Activated CD8-positive, alpha-beta T cell treated with anti-CD3 and anti-CD28 coated beads for 36 hours (primary cell): ENCODE measurements at places on chromosomes 12 and 14.

DNA sequence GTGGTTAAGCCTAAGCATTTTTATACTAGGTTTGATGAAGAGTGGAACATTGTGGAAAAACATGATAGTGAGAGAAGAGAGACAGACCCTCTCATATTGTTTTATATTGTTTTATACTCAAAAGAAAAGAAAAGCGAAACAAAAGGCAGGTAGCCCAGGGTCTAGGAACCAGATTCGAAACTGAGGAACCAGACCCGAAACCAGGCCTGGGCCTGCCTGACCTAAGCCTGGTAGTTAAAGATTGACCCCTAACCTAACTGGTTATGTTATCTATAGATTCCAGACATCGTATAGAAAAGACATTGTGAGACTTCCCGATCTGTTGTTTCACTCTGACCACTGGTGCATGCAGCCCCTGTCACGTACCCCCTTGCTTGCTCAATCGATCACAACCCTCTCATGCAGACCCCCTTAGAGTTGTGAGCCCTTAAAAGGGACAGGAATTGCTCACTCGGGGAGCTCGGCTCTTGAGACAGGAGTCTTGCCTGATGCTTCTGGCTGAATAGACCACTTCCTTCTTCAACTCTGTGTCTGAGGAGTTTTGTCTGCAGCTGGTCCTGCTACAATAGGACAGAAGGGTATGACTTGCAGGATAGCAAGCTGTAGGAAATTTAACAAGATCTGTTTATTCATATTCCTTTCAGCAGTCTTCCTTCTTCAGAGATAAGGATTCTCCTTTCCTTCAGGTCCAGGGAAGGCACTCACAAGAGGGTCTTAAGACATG lies 147.1 kb upstream of the PLEKHA5 start:
- DNase-seq, result no peak
- H3K36me3 ChIP-seq, result no peaks in the 10 kb centered on the region
- H3K27ac ChIP-seq, result no peak overlapping the region
- no peaks in the 10 kb centered on the region for H3K27me3 ChIP-seq
- no peaks in the 10 kb centered on the region for H3K4me1 ChIP-seq

- peak overlapping the region; percentile 82 for H3K4me3 ChIP-seq
- peak overlapping the region; percentile 79 for H3K27ac ChIP-seq
- DNase-seq, result no peak
- H3K36me3 ChIP-seq, result peaks cover 39% of the 10 kb centered on the region
These were observed 1.3 kb downstream of the UNG start for GRCh38 chr12:109098651-109099050.

GRCh38 chr14:90405755-90406154 lies 8.9 kb downstream of the CALM1 start:
- H3K36me3 ChIP-seq, result peaks cover 60% of the 10 kb centered on the region
- H3K27me3 ChIP-seq, result no peaks in the 10 kb centered on the region
- no peak overlapping the region for H3K4me3 ChIP-seq
- H3K4me1 ChIP-seq, result peaks cover 72% of the 10 kb centered on the region

DNA sequence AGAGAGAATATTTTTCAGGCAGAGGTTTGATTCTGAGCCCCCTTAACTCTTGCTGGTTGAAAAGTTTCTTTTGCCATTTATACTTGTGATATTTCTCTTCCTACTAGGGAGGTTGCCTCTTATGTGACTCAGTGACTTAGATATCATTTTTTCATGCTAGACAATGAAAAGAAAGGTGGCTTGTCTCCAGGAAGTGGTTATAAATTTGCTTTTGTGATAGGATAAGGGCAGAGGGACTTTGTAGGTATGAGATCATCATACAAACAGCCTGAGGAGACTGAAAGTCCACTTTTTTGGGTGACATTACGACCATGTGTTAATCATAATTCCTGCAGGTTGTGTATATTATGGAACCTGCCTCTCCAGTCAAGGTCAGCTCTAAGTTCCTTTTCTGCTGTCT lies 35.8 kb downstream of the ACSM4 start:
- no peak overlapping the region for H3K27ac ChIP-seq
- no peaks in the 10 kb centered on the region for H3K36me3 ChIP-seq
- no peak for DNase-seq
- H3K4me1 ChIP-seq, result peaks cover 11% of the 10 kb centered on the region
- no peaks in the 10 kb centered on the region for H3K27me3 ChIP-seq

DNA sequence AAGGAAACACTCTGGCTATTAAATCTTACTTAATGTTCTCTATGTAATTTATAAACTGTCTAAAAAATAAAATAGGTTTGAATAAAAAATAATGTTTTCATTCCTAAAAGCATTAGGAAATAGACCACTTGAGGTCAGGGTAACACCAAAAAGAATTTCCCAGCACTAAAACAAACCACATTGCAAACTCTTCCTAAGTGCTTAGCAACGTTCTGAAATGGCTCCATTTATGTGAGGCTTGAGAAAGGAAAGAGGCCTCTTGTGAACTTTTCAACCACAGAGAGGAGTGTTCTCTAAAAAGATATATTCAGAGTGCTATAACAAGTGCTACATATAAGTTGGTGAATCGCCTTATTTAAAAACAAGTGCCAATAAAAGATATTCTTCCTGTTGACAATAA lies 42.7 kb downstream of the ALX1 start:
- H3K27me3 ChIP-seq, result no peaks in the 10 kb centered on the region
- DNase-seq, result no peak
- H3K27ac ChIP-seq, result no peak overlapping the region
- no peak overlapping the region for H3K4me3 ChIP-seq

DNA sequence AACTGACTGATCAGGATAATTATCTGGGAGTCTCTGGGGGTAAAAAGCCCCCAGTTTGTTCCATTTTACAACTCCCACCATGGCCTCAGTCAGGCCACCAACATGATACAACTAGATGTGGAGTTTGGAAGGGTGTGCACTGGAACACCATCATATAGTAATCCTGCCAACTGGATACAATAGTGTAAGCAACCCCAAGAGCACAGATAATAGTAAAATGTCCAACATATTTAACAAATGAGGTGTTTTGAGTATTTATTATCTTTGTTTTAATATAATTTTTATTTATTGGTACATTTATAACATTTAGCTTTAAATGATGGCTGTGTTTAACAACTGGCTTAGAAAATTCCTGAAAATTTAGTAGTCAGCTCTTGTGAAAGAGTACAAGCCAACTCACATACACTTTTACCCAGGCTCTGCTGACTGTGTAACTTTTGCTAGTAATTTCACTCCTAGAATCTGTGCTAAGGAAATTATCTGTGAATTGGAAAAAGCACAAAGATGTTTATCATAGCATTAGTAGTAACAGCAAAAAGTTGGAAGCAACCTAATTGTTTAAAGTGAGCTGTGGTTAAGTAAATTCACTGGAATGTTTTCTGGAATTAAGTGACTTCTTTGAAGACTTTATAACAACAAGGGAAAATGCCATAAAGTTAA lies 196.8 kb downstream of the RAD51B start:
- DNase-seq, result no peak
- no peak overlapping the region for H3K4me3 ChIP-seq
- no peak overlapping the region for H3K27ac ChIP-seq
- H3K27me3 ChIP-seq, result no peaks in the 10 kb centered on the region
- no peaks in the 10 kb centered on the region for H3K4me1 ChIP-seq

DNA sequence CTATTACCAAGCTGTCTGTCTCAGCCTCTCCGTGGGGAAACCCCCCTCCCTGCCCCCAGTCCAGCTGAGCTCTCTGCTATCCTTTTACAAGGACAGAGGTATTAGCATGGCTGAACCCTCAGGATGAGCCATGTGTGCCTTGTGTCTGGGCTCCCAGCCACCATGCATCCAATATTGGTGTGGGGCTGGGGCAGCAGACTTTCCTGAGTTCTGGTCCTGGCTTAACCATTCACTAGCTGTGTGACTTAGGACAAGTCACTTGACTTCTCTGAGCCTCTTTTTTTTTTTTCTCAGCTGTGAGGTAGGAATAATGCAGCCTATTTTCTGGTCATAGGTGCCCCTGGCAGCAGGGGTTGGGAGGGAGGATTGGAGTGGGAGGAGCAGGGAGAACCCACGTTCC lies 17.1 kb upstream of the CYP46A1 start:
- H3K27me3 ChIP-seq, result peaks cover 6% of the 10 kb centered on the region
- no peak overlapping the region for H3K4me3 ChIP-seq
- no peak for DNase-seq
- no peak overlapping the region for H3K27ac ChIP-seq

DNA sequence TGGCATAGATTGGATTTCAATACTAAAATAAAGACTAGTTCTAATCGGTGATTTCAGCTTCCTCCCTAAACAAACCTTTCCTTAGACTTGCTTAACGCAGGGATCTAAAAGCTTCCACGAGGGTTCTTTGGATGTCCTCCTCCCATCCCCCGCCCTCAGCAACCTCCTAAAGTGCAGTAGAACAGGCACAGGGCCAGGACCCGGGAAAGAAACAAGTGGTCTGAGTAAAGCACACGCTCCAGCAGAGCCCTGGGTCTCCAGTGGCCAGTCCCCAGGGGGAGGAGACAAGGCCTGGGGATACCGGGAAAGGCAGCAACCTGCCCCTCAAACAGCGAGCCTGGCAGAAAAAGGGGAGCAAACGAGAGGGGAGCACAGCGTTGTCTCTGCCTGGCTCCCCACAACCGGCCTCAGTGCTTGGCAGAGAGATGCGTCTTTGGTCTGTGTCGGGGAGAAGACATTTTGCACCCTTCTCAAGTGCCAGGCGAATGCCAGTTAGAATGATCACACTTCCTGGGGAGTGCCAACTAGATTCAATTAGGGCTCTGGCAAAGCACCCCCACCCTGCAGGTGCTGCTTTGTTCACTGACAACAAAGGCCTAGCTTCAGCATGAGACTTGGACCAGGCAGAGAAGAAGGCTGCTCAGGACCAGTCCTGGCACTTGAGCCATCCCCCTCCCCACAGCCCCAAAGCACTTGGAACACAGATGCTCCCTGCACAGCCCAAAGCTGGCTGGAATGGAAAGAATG lies 17.1 kb upstream of the SLC6A12 start:
- H3K4me1 ChIP-seq, result no peaks in the 10 kb centered on the region
- no peak for DNase-seq
- no peak overlapping the region for H3K27ac ChIP-seq
- no peak overlapping the region for H3K4me3 ChIP-seq

DNA sequence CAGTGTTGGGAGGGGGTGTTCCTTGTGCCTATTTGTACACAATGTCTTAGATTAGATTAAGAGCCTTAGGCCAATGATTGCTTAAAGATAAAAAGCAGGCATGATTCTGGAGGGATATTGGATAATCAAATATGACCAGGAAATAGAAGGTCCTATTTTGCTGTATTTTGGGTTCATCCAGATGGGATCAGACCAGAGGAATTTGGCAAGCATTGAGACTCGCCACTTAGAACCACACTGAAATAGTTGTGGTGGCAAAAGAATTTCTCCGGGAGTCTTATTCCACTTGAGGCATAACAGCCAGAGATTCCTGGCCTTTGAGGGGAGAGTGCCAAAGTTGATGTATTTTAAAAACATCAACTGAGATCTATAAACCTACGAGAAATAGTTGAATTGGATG lies 327.2 kb downstream of the RAD51B start:
- no peak for DNase-seq
- H3K4me3 ChIP-seq, result no peak overlapping the region
- no peaks in the 10 kb centered on the region for H3K27me3 ChIP-seq

GRCh38 chr12:109951136-109951535 lies 45.0 kb downstream of the GIT2 start:
- H3K4me3 ChIP-seq, result no peak overlapping the region
- H3K27ac ChIP-seq, result no peak overlapping the region
- DNase-seq, result no peak
- peaks cover 45% of the 10 kb centered on the region for H3K36me3 ChIP-seq
- peaks cover 27% of the 10 kb centered on the region for H3K4me1 ChIP-seq
- H3K27me3 ChIP-seq, result no peaks in the 10 kb centered on the region

GRCh38 chr12:5081016-5081415 lies 37.3 kb downstream of the KCNA5 start:
- no peak overlapping the region for H3K27ac ChIP-seq
- H3K36me3 ChIP-seq, result no peaks in the 10 kb centered on the region
- DNase-seq, result no peak
- H3K27me3 ChIP-seq, result peaks cover 1% of the 10 kb centered on the region

- no peaks in the 10 kb centered on the region for H3K4me1 ChIP-seq
- H3K27me3 ChIP-seq, result peaks cover 26% of the 10 kb centered on the region
- no peak overlapping the region for H3K4me3 ChIP-seq
- no peaks in the 10 kb centered on the region for H3K36me3 ChIP-seq
- no peak overlapping the region for H3K27ac ChIP-seq
- no peak for DNase-seq
These were observed 255.8 kb upstream of the HMGA2 start for GRCh38 chr12:65568517-65568916.

DNA sequence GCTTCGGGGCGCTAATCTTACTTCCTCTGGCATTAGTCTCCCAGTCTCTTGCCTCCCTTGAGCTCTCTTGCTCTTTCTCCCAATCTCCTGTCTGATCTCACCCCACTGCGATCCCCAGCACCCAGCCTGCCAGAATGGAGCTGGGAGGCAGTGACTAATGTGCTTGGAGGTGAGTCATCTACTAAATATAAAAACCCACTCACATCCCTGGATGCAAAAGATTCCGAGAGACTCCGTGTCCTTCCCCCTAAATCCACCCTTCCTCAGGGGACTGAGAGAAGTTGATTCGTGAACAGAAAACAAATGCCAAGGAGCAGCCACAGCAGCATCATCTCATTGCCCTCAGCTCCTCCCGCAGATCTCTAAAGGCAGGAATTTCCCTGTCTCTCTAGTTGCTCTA lies 45.7 kb upstream of the KCNA5 start:
- peaks cover 4% of the 10 kb centered on the region for H3K27me3 ChIP-seq
- DNase-seq, result no peak
- no peak overlapping the region for H3K4me3 ChIP-seq
- H3K4me1 ChIP-seq, result no peaks in the 10 kb centered on the region
- no peak overlapping the region for H3K27ac ChIP-seq
- H3K36me3 ChIP-seq, result no peaks in the 10 kb centered on the region

GRCh38 chr12:105331805-105332251 lies 1.3 kb downstream of the C12orf75 start:
- H3K4me1 ChIP-seq, result peaks cover 51% of the 10 kb centered on the region
- H3K27me3 ChIP-seq, result no peaks in the 10 kb centered on the region
- H3K4me3 ChIP-seq, result peak overlapping the region; percentile 79
- peak overlapping the region; percentile 52 for H3K27ac ChIP-seq
- H3K36me3 ChIP-seq, result peaks cover 4% of the 10 kb centered on the region
- peak; percentile 58 for DNase-seq

DNA sequence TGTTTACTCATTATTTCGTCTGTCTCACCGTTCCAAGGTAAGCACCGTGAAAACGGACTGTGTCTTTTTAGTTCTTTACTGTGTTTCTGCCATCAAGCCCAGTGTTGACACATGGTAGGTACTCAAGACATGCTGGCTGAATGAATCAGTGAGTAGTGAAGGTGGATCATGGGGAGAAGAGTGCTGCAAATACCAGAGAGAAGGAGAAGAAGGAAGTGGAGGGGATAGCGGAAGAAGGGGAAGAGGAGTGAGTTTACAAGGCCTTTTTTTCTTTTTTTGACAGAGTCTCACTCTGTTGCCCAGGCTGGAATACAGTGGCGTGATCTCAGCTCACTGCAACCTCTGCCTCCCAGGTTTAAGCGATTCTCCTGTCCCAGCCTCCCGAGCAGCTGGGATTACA lies 54.6 kb downstream of the ETV6 start:
- peaks cover 4% of the 10 kb centered on the region for H3K36me3 ChIP-seq
- peaks cover 32% of the 10 kb centered on the region for H3K4me1 ChIP-seq
- H3K27me3 ChIP-seq, result no peaks in the 10 kb centered on the region
- no peak overlapping the region for H3K27ac ChIP-seq
